ENCODE measurements at places on chromosomes 6 and 20.

GRCh38 chr20:11686195-11686594 is 231.5 kb upstream of the BTBD3 start:
- DNase-seq, result no peak

GRCh38 chr6:44245912-44246662 is 814 bp upstream of the HSP90AB1 start:
- DNase-seq, result peak; percentile 79

- no peak for DNase-seq
These were observed 610.6 kb downstream of the PRKN start for GRCh38 chr6:162116902-162117525.

- no peak for DNase-seq
These were observed 82.1 kb downstream of the PLEKHG1 start for GRCh38 chr6:150681578-150682395.

DNA sequence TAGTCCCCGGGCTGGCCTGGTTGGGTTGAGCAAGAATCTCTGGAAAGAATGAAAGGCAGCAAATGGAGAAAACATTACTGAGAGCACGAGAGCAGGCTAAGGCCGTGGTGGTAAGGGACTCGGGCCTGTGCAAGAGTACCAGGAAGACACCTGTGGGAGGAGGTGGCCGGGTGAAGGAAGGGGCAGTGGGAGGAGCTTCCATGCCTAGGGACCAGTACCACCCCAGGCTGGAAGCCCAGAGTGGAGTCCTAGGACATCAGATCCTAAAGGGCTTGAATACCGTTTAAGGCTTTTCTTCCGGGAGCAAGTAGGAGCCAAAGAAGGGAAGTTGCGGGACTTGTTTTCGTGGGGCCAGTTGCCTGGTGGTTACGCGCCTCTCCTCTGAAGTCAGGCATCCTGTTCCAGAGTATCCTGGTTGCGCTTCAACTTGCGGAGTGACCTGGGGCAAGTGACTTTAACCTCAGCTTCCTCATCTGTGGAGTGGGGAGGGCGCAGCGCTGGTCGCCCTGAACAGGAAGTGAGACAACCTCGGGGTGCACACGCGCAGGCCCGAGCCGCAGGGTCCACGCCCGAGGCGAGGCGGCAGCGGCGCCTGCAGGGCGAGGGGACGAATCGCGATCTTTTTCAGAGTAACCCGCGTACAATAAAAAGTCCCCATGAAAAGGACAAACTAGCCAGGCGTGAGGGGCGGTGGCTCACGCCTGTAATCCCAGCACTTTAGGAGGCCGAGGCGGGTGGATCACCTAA is 1.1 kb upstream of the TPD52L2 start:
- DNase-seq, result peak; percentile 71

DNA sequence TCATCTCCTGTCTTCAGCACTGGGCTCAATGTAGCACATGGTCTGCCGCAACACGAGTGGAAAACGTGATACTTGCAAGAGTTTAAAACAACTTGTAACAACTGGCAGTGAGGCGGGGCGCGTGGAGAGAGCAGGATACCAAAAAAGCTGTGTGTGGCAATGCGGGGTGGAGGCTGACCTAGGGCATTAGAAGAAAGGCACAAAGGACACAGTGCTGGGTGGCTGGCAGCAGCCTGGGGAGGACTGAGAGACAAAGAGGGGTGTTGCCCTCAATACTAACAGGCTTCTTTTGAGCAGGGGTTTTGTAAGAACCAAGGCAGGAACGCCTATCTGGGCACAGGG is 1.5 kb upstream of the GFOD1 start:
- no peak for DNase-seq

DNA sequence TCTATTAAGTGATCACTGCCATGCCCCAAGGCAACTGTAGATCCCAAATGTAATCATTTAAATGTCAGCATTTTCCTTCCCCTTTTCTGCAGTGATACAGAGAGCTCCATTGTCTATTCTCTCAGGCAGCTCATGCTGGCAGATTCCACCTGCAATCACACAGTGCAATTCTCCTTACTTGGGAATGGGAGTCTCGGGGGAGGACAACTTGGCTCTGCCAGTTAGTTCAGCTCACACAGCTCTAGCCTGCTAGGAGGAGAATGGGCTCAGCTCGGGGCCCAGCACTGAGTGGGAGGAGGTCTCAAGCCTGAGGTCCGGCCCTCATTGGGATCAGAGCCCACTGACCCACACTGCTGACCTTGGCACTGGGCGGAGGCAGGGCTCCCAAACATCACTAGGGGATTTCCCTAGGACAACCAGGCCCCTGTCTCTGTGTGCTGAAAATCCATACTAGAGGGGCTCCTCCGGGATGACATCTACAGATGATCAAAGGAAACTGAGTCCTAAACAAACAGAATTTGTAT is 109.2 kb upstream of the ASF1A start:
- peak; percentile 36 for DNase-seq

DNA sequence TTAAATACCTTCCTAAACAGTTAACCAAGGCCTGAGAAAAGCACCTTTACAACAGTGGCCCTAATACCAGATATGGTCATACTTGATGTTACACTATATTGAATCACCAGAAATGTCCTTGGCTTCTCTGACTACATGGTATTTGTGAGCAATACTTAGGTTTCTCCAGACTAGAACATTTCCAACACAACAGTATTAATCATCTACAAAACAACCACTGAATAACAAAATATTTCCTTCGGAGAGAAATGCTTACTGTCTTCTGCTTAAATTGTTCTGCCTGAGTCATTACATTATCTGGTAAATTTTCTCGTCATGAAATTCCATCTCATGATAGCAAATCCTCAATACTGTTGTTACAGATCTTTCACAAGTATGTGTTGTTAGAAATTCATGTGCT is 252.9 kb upstream of the RUNX2 start:
- DNase-seq, result no peak

DNA sequence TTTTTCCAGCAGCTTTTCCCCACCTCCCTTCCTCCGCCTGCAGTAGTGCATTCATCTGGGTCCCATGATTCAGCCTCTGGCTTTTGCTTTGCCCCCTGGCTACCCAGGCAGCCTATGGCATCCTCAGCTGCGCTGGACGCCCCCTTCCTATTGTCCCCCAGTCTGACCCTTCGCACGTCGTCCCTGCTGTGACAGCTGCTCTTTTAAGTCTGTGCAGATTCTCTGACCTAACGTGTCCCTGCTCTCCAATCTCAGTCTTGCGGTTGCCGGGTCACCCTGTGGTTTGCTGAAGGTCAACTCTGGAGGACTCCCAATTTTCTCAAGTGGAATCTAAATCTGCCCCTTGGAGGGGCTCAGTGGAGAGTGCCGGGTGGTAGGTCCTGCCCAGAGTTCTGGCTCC is 294.3 kb downstream of the CDC5L start:
- no peak for DNase-seq

- no peak for DNase-seq
These were observed 4.9 kb downstream of the TNFAIP3 start for GRCh38 chr6:137871831-137872454.

DNA sequence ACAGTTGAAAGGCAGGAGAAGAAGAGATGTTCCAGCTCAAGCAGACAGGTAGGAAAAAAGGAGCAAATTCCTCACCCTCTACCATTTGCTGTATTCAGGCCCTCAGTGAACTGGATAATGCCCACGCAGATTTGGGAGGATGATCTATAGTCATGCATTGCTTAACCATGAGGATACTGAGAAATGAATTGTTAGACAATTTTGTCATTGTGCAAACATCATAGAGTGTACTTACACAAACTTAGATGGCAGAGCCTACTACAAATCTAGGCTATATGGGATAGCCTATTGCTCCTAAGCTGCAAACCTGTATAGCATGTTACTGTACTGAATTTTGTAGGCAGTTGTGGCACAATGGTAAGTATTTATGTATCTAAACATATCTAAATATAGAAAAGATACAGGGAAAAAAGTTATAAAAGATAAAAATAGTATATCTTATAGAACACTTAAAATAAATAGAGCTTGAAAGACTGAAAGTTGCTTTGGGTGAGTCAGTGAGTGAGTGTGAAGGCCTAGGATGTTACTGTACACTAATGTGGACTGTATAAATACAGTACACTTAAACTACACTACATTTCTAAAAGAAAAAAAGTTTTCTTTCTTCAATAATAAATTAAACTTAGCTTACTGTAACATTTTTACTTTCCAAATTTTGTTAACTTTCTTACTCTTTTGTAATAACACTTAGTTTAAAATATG is 672.3 kb downstream of the UTRN start:
- DNase-seq, result no peak

- no peak for DNase-seq
These were observed 11.2 kb downstream of the PREP start for GRCh38 chr6:105391705-105392104.

DNA sequence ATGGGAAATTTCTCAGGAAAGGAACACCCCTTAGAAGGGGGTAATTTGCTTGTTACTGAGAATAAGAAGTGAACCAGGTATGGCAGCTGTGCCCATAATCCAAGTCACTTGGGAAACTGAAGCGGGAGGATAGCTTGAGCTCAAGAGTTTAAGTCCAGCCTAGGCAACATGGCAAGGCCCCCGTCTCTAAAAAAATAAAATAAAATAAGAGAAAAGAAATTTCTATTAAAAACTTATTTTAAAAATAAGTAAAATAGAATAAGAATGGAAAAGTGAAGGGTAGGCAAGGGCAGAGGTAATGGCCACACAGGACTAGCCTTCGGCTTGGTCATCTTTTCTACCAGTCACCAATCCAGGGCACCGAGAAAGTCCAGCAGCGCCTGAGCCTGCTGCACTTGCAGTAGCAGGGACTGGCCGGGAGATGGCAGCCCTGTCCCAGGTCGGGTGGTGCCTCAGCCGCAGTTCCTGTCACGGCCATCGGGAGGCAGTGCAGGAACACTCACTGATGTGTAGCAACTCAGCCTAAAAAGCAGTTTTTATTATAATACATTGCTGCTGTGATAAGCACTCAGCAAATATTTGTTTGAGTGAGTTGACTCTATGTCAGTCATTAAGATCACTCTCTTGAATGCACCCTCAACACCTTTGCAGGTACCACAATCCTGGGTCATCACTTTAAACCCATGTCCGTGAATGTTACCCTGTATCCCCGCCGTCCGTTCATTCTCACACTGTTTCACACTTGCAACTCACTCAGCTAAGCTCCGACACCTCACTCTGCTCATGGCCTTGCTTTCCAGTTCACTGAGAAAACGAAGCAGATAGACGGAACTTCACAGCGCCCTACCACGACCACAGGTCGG is 23.2 kb upstream of the GCM1 start:
- DNase-seq, result peak; percentile 35

DNA sequence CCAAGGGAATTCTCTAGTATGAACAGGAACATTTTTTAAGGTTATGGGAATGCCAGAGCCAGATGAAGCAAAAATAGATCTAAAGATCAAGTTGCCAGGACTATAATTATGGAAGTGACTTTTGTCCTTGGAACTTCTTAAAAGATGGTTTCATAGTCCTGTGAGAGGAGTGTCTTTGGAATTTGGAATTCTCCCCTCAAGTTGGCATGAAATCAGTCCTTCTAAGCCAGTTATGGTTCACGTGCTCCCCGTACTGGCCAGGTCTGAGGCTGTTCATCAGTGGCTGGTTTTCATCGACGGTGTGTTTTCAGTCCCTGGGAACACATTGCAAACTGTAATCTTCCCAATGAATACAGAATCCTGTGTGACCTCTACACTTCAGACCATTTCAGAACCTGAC is 63.1 kb downstream of the VGLL2 start:
- no peak for DNase-seq

- no peak for DNase-seq
These were observed 26.0 kb downstream of the MAS1 start for GRCh38 chr6:159916752-159917151.

GRCh38 chr20:23232219-23232581 is 118.4 kb upstream of the NXT1 start:
- DNase-seq, result no peak

- no peak for DNase-seq
These were observed 58.8 kb upstream of the MAP3K7 start for GRCh38 chr6:90645634-90646033.

DNA sequence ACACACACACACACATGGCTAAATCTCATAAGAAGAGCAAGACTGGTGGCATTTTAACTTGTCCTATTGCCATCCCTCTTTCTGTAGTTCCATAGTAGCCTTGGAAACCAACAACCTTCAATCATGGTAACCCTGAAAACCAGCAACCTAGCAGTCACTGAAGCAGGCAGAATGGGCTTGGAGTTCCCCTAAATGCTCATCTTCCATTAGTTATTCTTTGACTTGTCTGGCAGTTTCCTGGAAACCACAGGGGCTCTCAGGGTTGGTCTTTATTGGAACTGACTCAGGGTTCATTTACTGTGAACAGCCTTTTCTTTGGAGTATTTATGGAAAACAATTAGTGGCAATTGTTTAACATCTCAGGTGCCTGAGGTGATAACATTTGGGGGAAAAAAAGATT is 19.4 kb upstream of the BRPF3 start:
- no peak for DNase-seq

GRCh38 chr20:44683263-44684046 is 31.7 kb upstream of the CCN5 start:
- DNase-seq, result peak; percentile 67

DNA sequence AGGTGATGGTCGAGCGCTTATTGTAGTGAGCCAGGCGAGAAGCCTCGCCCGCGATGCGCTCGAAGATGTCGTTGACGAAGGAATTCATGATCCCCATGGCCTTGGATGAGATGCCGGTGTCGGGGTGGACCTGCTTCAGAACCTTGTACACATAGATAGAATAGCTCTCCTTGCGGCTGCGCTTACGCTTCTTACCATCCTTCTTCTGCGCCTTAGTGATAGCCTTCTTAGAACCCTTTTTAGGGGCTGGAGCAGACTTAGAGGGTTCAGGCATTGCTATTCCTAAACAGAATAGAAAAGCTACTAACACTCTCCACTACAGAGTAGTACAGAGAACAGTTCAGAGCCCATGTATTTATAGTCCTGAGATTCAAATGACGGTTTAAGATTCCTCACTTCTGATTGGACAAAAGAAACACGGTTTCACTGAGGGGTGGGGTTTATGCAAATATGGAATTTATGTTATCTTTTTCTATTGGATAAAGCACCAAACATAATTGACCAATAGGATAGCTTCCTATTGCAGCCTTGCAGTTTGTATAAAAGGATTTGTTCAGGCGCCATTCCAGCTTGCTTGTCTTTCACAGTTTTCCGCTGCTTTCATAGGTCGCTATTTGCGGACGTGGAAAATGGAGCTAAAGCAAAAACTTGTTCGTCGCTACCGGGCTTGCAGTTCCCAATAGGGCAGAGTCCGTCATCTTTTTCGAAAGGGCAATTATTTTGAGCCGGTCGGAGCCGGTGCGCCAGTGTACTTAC is 43.7 kb upstream of the HFE start:
- DNase-seq, result peak; percentile 92

DNA sequence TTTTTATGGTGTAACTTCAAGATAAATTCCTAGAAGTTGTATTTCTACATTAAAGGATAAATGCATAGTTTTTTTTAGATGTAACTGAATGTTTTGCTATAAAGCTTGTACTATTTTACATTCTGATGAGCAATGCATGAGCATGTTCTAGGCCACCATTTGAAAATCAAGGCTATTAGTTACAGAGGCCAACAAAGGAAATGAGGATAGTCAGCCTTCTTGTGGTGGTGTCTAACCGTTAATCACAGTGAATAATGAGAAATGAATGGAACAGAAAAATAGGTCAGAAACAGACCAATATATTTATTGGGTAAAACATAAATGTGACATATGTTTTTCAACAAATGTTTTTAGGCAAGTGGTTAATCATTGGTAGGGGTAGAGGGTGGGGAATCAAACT is 37.6 kb upstream of the L3MBTL3 start:
- no peak for DNase-seq

GRCh38 chr20:63903796-63904561 is 9.1 kb downstream of the DNAJC5 start:
- no peak for DNase-seq

- no peak for DNase-seq
These were observed 264.3 kb downstream of the TAF4 start for GRCh38 chr20:61801428-61801827.

- no peak for DNase-seq
These were observed 637.8 kb downstream of the RFPL4B start for GRCh38 chr6:112984899-112985298.
